ENCODE measurements at places on chromosomes 4 and X. TPM values are rescaled to one million over a fixed set of nuclear protein-coding genes. Genes with fewer than 3 reads are reported as not detected.

DNA sequence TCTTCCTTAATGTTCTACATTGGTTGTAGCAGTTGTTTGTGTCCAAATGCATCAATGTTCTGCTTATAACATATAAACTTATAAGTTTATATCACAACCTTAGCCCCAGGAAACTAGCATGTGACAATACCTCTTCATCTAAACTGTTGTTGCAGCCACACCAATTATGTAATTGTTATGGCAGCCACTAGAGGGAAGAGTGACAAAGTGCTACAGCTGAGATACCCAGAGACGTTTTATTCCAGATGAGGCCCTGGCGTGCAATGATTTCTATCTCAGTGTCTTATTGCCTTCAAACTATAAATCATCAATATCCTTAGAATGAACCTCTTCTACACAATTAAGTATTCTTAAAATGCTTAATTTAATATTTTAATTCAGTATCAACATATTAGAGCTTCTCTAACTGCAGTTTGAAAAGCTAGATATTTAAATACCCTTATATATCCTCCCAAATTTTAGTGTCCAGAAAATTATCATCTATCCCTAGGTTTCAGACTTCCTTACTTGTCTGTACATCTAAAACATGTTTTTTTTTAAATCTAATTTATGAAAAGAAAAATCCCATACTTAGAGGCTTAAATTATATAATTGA, 171.6 kb downstream of the PCDH10 start:
- H3K27ac ChIP-seq = no peak overlapping the region
- no peaks in the 10 kb centered on the region for H3K36me3 ChIP-seq
- no peaks in the 10 kb centered on the region for H3K27me3 ChIP-seq
- DNase-seq = no peak

GRCh38 chrX:153653556-153653955, 6.6 kb downstream of the DUSP9 start:
- no peak overlapping the region for H3K4me3 ChIP-seq
- no peaks in the 10 kb centered on the region for H3K4me1 ChIP-seq
- H3K36me3 ChIP-seq = peaks cover 5% of the 10 kb centered on the region
- H3K27ac ChIP-seq = no peak overlapping the region

DNA sequence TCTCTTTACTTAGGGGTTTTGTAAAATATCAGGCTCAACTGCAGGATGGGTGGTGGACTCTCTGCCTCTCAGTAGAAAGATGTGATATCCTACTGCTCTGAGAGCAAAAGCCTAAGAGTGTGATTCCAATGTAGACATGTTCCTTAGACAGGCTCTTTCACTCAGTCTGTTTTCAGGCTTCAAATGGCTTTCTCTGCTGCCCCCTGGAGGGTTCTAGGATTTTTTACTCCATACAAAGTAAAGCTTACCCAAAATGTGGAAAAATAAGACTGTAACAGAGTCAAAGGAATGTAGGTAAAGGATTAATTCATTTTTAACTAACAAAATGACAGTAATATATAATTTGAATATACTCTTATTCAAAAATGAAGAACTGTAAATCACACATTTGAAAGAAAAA, 32.1 kb downstream of the ZGRF1 start:
- no peaks in the 10 kb centered on the region for H3K4me1 ChIP-seq
- H3K27me3 ChIP-seq = no peaks in the 10 kb centered on the region
- DNase-seq = peak; percentile 45
- H3K27ac ChIP-seq = peak overlapping the region; percentile 43
- H3K4me3 ChIP-seq = no peak overlapping the region

DNA sequence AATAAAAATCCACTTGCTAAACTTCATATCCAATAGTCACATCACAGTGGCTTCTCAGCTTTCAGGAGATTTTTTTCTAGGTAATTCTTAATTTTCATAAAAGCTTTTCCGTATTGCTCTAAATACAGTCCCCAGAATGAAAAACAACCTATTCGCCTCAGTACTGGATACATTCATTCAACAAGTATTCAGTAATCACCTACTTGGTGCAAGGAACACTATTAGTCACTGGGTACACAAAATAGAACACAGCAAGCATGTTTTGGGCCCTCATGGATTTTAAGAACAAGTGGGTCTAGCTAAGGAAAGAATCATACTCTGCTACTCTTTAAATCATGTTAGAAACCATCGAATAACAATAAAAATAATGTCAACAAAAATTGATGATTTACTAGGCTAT, 2.8 kb upstream of the BEX3 start:
- H3K4me1 ChIP-seq = no peaks in the 10 kb centered on the region
- DNase-seq = no peak
- no peak overlapping the region for H3K27ac ChIP-seq
- peaks cover 3% of the 10 kb centered on the region for H3K27me3 ChIP-seq
- no peaks in the 10 kb centered on the region for H3K36me3 ChIP-seq
- H3K4me3 ChIP-seq = no peak overlapping the region

DNA sequence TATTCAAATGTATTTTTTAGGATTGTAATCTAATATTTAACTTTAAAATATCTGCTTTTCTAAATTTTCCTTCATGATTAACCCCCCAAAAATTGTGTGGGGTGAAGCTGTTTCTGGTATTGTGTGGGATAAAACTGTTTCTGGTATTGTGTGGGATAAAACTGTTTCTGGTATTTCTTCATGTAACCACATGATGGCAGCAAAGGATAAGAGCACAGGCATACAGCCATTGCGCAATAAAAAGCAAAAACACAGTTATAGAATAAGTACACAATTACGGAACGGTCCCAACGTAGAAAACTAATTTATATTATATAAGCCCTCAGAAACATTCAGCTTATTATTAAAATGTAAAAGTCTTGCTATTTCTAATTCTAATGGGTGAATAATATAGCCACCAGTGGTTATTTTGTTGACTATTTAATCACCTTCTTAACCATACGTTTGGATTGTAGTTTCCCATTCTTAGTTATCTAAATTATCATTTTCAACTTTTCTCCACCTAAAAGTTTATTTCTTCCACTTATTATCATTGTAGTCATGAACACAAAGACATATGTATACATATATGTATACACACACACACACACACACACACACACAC, 333.9 kb upstream of the FSTL5 start:
- DNase-seq = no peak
- no peak overlapping the region for H3K27ac ChIP-seq
- H3K4me3 ChIP-seq = no peak overlapping the region
- no peaks in the 10 kb centered on the region for H3K4me1 ChIP-seq
- H3K36me3 ChIP-seq = no peaks in the 10 kb centered on the region
- H3K27me3 ChIP-seq = peaks cover 2% of the 10 kb centered on the region

GRCh38 chrX:73398185-73398914, 48.5 kb upstream of the CDX4 start:
- DNase-seq = no peak
- no peaks in the 10 kb centered on the region for H3K36me3 ChIP-seq

- no peaks in the 10 kb centered on the region for H3K4me1 ChIP-seq
- peaks cover 1% of the 10 kb centered on the region for H3K27me3 ChIP-seq
- DNase-seq = no peak
- H3K27ac ChIP-seq = no peak overlapping the region
Measured at GRCh38 chrX:83829874-83830273, 31.1 kb upstream of the CYLC1 start.

GRCh38 chr4:54104907-54105306, 4.9 kb downstream of the GSX2 start:
- H3K4me3 ChIP-seq = peak overlapping the region; percentile 11
- peaks cover 52% of the 10 kb centered on the region for H3K27me3 ChIP-seq
- peaks cover 6% of the 10 kb centered on the region for H3K36me3 ChIP-seq
- H3K27ac ChIP-seq = no peak overlapping the region
- no peak for DNase-seq
- peaks cover 30% of the 10 kb centered on the region for H3K4me1 ChIP-seq

GRCh38 chr4:150181536-150181935, 103.3 kb downstream of the DCLK2 start:
- no peaks in the 10 kb centered on the region for H3K36me3 ChIP-seq
- no peak overlapping the region for H3K4me3 ChIP-seq
- peaks cover under 1% of the 10 kb centered on the region for H3K27me3 ChIP-seq
- H3K27ac ChIP-seq = no peak overlapping the region
- peaks cover 3% of the 10 kb centered on the region for H3K4me1 ChIP-seq

GRCh38 chr4:89658701-89659024, 178.3 kb downstream of the SNCA start:
- peaks cover 2% of the 10 kb centered on the region for H3K4me1 ChIP-seq
- no peak overlapping the region for H3K27ac ChIP-seq
- no peak overlapping the region for H3K4me3 ChIP-seq

- H3K27ac ChIP-seq = no peak overlapping the region
- peaks cover 6% of the 10 kb centered on the region for H3K36me3 ChIP-seq
Measured at GRCh38 chr4:53498706-53499105, 92.6 kb downstream of the LNX1 start.

GRCh38 chr4:80173401-80173800, 23.9 kb upstream of the PRDM8 start:
- no peaks in the 10 kb centered on the region for H3K27me3 ChIP-seq
- no peaks in the 10 kb centered on the region for H3K4me1 ChIP-seq
- H3K27ac ChIP-seq = no peak overlapping the region
- H3K4me3 ChIP-seq = no peak overlapping the region
- no peak for DNase-seq
- H3K36me3 ChIP-seq = no peaks in the 10 kb centered on the region

GRCh38 chr4:157075811-157076577, at the start of gene GLRB:
Gene GLRB (plus strand): TSS chr4:157076150. CDS start chr4:157078025, 1,875 bp downstream.
- DNase-seq = peak; percentile 68
- no peaks in the 10 kb centered on the region for H3K4me1 ChIP-seq
- no peak within 1 kb of the TSS for H3K27ac ChIP-seq
- H3K27me3 ChIP-seq = peaks cover 1% of the 10 kb centered on the region
- H3K4me3 ChIP-seq = peak within 1 kb of the TSS; percentile 94

GRCh38 chr4:83054928-83055327, 19.9 kb downstream of the COPS4 start:
- no peaks in the 10 kb centered on the region for H3K4me1 ChIP-seq
- no peak overlapping the region for H3K27ac ChIP-seq
- H3K4me3 ChIP-seq = no peak overlapping the region
- no peak for DNase-seq
- H3K36me3 ChIP-seq = peaks cover 5% of the 10 kb centered on the region

- H3K36me3 ChIP-seq = no peaks in the 10 kb centered on the region
- peaks cover 2% of the 10 kb centered on the region for H3K27me3 ChIP-seq
- H3K4me3 ChIP-seq = no peak overlapping the region
- H3K27ac ChIP-seq = no peak overlapping the region
- H3K4me1 ChIP-seq = no peaks in the 10 kb centered on the region
Measured at GRCh38 chr4:18242919-18243693, 221.6 kb upstream of the LCORL start.

DNA sequence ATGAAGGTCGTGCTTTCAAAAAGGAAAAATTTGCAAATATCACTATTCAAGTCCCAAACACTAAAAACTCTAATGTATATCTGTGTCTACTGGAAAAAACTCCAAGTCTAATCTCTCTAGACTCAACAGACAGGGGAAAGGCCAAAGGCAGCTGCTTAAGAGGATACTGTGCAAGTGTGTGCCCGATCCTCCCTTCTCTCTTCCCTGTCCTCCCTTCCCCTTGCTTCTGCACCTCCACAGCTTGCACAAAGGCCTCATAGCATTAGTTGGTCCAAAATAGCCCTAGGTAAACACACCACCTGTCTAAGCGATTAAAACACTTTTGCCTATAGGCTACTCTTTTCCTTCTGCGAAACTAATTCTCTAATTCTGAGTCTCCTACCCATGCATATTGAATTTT, 10.6 kb downstream of the C4orf54 start:
- DNase-seq = no peak
- peaks cover 39% of the 10 kb centered on the region for H3K4me1 ChIP-seq
- no peak overlapping the region for H3K27ac ChIP-seq

DNA sequence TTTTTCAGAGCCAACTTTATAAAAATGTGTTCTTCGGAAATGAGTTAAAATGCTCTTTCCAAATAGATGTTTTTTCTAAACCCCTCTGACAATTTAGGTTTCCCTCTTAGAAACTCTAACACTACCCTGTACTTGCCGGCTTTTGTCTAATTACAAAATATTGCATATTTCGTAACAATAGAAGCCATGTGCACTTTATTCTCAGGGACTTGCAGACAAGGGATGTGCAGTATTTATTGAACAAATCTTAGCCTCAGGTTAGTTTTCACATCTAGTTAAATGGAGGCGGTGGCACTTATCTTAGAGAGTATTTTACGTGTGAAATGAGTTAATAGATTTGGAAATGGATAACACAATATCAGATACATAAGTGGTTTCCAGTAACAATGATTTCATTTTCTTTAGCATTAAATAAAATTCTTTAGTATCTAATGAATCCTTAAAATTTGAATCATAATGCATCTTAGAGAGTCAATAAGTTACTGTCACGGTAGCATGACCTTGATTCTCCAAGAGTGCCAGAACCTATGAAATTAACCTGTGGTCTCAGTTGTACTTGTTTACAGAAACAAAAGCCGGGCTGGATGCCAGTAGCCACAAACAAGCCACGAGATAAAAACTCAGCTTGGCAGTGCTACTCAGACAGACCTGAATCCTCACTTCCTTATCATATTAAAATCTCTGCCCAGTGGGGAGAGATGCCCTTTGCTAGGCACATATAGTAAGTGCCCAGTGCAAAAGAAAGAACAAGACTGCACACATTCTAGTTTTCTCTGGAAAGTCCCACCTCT, 772 bp upstream of the PABPC4L start:
- H3K4me3 ChIP-seq = peak overlapping the region; percentile 30
- peaks cover 5% of the 10 kb centered on the region for H3K4me1 ChIP-seq
- no peaks in the 10 kb centered on the region for H3K27me3 ChIP-seq
- no peak for DNase-seq

GRCh38 chr4:133136833-133137232, 12.3 kb upstream of the PCDH10 start:
- no peak overlapping the region for H3K4me3 ChIP-seq
- H3K27me3 ChIP-seq = no peaks in the 10 kb centered on the region
- H3K36me3 ChIP-seq = no peaks in the 10 kb centered on the region
- H3K4me1 ChIP-seq = peaks cover 2% of the 10 kb centered on the region
- H3K27ac ChIP-seq = no peak overlapping the region
- no peak for DNase-seq

DNA sequence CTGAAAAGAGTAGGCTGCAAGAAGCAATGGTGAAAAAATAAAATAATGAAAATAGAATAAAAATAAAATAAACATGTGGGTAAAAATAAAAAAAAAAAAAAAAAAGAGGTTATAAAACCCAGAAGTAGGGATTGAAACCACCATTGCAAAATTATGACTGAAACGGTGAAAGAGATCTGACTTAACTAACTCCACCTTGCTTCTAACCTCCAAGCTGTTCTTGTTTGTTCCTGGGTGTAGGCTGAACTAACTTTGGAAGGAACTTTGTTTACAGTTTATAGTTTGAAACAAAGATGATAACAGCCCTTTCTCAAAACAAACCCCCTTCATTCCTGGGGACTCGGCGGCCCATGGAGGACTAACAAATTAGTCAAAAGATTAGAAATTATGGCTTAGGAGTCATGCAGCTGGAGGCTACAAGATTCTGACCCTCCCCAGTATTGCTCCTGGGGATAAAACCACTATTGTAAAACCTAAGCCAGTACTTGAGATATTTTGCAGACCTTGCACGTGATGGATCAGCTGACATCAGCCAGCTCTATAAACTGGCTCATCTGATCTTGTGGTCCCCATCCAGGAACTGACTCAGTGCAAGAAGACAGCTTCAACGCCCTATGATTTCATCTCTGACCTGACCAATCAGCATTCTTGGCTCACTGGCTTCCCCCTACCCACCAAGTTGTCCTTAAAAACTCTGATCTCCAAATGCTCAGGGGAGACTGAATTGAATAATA, 30.4 kb downstream of the DDX60L start:
- no peaks in the 10 kb centered on the region for H3K27me3 ChIP-seq
- H3K36me3 ChIP-seq = no peaks in the 10 kb centered on the region
- no peaks in the 10 kb centered on the region for H3K4me1 ChIP-seq
- DNase-seq = no peak

Gene XAGE1A
- not detected for total RNA-seq

Gene GYPA
- 1.3 TPM for total RNA-seq

Gene SRPX
- 9.2 TPM for total RNA-seq

Gene TSPAN7
- 54.0 TPM for total RNA-seq

Gene SMARCA1
- total RNA-seq = 55.7 TPM

Gene SYN1
- total RNA-seq = 34.2 TPM

Gene TREX2
- 0.29 TPM for total RNA-seq

Gene MAGEB16
- total RNA-seq = not detected

Gene ARMCX4
- total RNA-seq = 22.1 TPM

Gene FHDC1
- 42.0 TPM for total RNA-seq

Gene BMP3
- 1.8 TPM for total RNA-seq
